Panc1 (cell line): ENCODE measurements at places on chromosomes 6 and 20. TPM values are rescaled to one million over a fixed set of nuclear protein-coding genes. Genes with fewer than 3 reads are reported as not detected.

The HTR1B gene
- total RNA-seq, result 14.0 TPM

The HLA-DQA1 gene
- total RNA-seq, result 0.39 TPM

The VIP gene
- not detected for total RNA-seq

The SCRT2 gene
- not detected for total RNA-seq

The FNDC11 gene
- 1.3 TPM for total RNA-seq

The EYS gene
- total RNA-seq, result not detected

The BPI gene
- not detected for total RNA-seq

The TSBP1 gene
- total RNA-seq, result not detected

The PKIB gene
- 1.1 TPM for total RNA-seq

The DPPA5 gene
- total RNA-seq, result not detected

The LRRC1 gene
- total RNA-seq, result 13.8 TPM

The SERINC3 gene
- 76.4 TPM for total RNA-seq

The RBM24 gene
- total RNA-seq, result 23.0 TPM

The CDSN gene
- not detected for total RNA-seq

The MICA gene
- total RNA-seq, result 33.9 TPM

The C6orf132 gene
- total RNA-seq, result 12.9 TPM

The HLA-DRB1 gene
- 1.1 TPM for total RNA-seq

The SIRPD gene
- total RNA-seq, result not detected

The NANP gene
- total RNA-seq, result 7.3 TPM

The OOEP gene
- total RNA-seq, result 10.6 TPM

The TUBB2B gene
- total RNA-seq, result 22.7 TPM

The CRISP3 gene
- total RNA-seq, result not detected

The GRM1 gene
- not detected for total RNA-seq

The MATN4 gene
- 0.15 TPM for total RNA-seq

The CST2 gene
- total RNA-seq, result not detected

The BMP5 gene
- 17.7 TPM for total RNA-seq

The MYO6 gene
- 52.3 TPM for total RNA-seq

The DEF6 gene
- total RNA-seq, result 0.59 TPM

The PRSS35 gene
- total RNA-seq, result 0.10 TPM

The MTRF1L gene
- total RNA-seq, result 22.7 TPM

The PHACTR2 gene
- total RNA-seq, result 59.9 TPM

The PRR18 gene
- total RNA-seq, result 0.23 TPM

The PHACTR3 gene
- 0.10 TPM for total RNA-seq

The PI16 gene
- total RNA-seq, result not detected

The LMBRD1 gene
- 17.9 TPM for total RNA-seq

The RALGAPA2 gene
- total RNA-seq, result 13.4 TPM
